ENCODE measurements at places on chromosomes 4 and X.

DNA sequence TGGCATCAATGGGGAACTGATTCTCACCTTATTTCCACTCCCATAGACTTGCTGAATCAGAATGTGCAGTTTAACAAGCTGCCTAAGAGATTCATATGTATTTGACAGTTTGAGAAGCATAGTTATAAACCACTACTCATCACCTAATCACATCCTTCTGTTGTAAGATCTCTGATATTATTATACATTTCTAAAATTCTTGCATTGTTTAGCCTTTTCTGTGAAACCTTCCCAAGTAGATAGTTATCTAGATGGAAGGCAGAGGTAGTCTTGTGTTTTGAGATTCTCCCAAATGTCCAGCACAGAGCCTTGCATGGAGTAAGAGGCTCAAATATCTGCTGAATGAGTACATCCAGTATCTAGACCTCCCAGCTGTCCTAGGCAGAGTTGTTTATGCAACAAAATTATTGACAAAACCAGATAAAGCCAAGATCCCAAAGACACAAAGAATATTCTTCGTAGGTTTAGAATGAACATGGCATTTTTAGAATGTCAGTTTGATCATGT, 227.3 kb downstream of the KDR start:
- no peak for DNase-seq

DNA sequence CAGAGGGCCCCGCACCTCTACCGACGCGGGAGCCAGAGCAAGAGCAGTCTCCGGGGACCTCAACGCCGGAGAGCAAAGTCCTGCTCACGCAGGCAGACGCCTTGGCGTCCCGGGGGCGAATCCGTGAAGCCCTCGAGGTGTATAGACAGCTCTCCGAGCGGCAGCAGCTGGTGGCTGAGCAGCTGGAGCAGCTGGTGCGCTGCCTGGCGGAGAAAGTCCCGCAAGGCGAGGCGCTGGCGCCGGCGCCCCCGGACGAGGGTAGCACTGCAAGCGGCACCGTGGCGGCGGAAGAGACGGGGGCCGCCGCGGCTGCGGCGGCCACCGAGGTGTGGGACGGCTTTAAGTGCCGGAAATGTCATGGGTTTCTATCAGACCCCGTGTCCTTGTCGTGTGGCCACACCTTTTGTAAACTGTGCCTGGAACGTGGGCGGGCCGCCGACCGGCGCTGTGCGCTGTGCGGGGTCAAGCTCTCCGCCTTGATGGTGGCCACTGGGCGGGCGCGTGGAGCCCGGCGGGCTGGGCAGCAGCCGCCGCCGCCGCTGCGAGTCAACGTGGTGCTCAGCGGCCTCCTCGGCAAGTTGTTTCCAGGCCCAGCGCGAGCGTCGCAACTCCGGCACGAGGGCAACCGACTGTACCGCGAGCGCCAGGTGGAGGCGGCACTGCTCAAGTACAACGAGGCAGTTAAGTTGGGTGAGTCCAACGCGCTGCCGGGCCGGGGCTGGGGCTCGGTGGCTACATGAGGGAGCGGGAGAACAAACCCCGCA, 672 bp downstream of the LONRF3 start:
- peak; percentile 59 for DNase-seq

DNA sequence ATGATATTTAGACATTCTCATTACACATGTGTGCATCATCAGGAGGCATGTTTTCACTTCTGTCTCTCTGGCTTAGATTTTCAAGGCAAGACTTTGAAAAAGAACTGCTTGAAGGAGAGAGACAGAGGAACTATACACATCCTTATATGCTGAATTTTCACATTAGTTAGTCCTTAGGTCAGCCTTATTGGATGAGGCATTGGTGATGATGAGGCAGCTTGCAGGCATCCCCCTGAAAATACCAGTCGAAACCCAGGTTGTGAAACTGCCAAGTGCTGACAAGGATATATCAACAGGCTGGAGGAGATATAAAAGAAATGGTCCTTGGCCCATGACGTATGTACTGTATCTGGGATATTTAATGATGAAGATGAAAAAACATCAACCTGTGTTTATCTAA, 297.2 kb upstream of the AADAT start:
- no peak for DNase-seq

DNA sequence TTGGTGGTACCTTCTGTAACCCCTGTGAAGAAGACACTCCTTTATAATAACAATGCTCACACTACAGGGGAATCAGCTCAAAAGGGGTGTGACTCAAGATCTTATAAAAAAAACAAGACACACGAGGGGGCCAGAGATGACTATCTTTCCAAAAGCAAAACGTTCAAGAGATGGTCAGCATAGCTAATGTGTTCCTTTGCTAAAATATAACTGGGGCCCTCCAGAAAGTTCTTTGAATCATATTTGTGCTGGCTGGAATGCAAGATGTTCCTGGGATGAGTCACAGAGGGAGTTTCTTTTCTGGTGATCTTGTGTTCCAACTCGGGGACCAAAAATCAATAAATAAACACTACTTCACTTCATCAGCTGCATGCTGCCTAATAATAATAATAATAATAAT, 46.5 kb downstream of the RAI2 start:
- DNase-seq, result no peak

DNA sequence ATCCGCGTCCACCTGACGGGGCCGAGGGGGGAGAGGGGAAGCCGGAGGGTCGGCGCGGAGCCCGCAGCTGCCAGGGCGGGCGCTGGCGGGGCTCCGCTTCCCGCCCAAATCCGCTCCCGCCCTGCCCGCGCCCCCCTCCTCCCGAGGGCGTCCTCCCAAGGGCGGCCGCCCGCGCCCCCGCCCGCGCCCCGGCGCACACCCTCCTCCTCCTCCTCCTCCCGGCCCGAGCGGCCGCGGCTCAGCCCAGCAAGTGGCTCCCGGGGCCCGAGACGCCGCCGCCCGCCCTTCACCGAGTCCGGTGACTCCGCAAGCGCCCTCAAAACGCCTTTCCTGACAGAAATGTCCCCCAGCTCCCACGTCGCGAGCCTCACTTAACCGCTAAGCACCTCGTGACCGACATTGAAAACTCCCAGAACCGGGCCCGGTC, 487 bp downstream of the HMGB2 start:
- DNase-seq, result peak; percentile 52

- DNase-seq, result no peak
Measured at GRCh38 chr4:150746156-150746555, 164.2 kb downstream of the MAB21L2 start.

- no peak for DNase-seq
Measured at GRCh38 chr4:109298279-109299010, 4.0 kb downstream of the COL25A1 start.

- DNase-seq, result no peak
Measured at GRCh38 chrX:31353095-31353494, 281.3 kb upstream of the FTHL17 start.
